ENCODE measurements at places on chromosomes 11 and 22.

DNA sequence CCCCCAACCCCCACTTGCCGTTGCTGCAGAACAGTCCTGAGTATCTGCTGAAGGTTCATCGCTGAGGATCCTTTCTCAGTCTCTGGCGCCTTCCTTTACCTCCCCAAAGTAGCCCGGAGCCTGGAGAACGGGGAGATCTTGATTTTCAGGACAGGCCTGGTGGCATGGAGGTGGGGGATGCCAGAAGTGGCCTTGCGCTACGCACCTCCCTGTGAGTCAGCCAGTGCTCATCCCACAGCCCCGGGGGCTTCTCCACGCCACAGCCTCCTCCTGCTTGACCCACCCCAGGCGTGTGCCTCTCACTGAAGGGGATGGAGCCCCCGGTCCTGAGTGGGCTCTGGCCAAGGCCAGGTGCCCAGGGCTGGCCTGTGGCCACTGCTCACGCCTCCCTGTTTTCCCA is 339.6 kb downstream of the TBC1D22A start:
- no peak for DNase-seq

DNA sequence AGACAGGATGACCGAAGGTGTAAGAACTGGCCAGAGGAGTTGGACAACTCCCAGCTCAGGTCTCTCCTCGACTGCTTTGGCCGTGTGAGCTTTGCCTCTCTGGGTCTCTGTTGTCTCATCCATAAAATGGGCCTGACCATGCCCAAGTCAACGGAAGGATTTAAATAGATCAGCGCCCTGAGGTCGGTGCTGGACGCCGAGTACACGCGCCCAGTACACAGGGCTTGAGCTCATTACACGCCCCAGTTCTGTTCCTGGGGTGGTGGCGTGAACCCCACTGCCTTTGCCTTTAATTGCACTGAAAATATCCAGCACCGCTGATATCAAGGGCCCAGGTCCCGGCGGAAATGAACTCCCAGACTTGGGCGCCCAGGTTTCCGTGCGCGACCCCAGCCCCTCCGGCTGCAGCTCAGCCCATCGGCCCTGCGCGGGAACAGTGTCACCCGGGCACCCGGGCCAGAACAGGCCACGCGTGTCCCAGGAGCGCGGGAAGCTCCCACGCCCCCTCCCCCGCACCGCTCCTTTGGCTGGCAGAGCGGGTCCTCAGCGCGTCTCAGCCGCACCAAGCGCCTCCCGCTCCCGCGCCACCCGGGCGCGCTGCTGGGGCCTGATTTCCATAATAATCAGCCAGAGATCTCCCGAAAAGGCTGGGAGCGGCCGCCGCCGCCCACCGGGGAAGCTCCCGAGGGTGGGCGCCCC is 42.2 kb downstream of the CYTH4 start:
- DNase-seq: no peak

DNA sequence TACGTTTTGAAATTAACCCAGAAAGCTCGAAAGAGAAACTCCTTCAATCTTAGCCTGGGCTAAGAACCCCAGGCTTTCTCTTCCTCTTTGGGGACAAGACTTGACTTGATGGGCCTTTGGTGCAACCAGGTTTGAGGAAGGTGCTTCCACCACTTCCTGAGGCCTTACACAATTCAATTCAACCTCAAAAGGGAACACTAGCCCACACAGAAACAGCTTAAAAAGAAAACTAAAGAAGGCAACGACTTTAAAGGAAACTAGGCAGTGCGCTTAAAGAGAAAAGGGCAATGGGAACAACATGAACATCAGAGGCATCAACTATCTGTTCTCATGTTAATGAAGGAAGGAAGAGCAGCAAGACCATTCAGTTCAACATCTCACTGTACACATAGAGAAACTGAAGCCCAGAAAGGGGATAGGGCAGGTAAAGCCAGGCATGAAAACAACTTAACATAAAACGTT is 24.8 kb downstream of the PAK1 start:
- no peak for DNase-seq

- DNase-seq: no peak
These were observed 66.7 kb downstream of the SIK2 start for GRCh38 chr11:111668980-111669379.

DNA sequence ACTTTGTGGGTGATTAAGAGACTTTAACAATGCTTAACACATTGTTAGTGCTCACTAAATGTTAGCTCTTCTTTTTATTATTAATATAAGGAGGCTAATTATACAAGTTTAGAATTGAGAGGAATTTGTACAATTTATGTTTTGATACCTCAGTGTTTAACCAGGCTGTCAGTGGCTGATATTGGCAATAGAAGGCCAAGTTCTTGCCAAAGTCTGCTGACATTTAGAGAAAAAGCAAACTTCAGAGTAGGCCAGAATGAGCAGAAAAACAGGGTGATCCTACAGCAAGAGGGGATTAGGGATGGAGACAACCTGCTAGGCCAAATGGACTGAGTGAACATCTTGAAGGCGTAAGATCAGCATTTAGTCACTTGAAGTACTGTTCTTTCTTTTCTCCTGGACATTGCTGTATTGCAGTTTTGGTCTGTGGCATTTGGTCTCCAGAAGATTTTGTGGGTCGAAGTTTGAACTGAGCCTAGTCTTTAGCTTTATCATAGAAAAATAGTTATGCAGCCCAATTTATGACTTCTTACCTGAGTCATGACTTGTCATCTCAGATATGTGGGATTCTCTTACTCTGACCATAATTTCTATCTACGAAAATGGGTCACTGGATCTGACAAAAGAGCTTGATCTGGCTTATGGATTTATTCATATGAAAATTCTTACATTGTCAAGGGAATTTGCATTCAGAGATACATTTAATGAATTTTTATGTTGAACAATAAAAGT is 9.0 kb downstream of the TRIM44 start:
- no peak for DNase-seq

GRCh38 chr22:45262931-45263462 is 21.8 kb upstream of the UPK3A start:
- DNase-seq: no peak

- no peak for DNase-seq
These were observed 18.6 kb upstream of the CHORDC1 start for GRCh38 chr11:90241414-90241813.

- no peak for DNase-seq
These were observed 23.1 kb downstream of the CD6 start for GRCh38 chr11:60994541-60995080.

DNA sequence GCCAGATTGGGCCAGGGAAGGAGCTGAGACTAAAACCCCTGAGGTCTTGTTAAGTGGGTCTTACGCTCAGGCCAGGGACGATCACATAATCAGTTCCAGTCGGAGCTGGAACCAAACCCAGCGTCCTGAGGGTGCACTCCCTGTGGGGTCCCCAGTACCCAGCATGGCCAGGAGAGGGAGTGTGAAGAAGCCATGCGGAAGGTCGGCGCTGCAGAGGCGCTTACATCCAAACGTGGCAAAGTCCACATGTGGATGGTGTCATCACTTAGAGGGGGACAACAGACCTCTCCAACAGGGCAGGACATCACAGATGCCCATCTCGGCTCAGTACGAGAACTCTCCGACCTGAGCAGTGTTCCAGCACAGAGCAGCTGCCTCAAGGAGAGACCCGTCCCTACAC is 8.3 kb downstream of the ATP5MGL start:
- DNase-seq: no peak

- DNase-seq: peak; percentile 63
These were observed 16.1 kb upstream of the APOA1 start for GRCh38 chr11:116853461-116854073.

DNA sequence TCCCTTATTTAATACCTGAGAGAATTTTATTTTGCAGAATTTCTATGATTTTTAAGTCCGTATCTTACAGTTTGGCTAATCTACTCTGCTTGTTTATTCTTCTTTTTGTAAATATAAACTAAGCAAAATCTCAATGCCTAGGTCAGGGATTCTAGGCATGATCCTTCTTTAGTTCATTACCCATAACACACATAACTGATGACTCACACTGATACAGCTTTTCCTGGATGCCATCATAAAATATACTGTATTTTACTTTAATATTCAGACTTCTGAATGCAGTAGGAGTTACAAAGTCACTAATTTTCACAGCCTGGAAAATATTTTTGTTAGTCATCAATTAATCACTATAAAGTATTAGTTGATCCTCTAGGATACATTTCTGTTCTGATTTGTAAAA is 898.2 kb upstream of the RAG2 start:
- DNase-seq: no peak

DNA sequence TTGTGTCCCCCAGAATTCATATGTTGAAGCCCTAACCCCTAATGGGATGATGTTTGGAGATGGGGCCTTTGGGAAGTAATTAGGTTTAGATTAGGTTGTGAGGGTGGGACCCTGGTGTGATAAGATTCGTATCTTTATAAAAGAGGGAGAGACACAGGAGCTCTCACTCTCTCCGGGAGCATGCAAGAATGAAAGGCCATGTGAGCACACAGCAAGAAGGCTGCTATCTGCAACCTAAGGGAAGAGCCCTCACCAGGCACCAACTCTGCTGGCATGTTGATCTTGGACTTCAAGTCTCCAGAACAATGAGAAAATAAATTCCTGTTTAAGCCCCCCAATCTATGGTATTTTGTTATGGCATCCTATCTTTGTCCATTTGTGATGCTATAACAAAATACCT is 97.3 kb downstream of the ELP4 start:
- no peak for DNase-seq

GRCh38 chr22:36145881-36146280 is 14.7 kb downstream of the APOL3 start:
- DNase-seq: no peak

DNA sequence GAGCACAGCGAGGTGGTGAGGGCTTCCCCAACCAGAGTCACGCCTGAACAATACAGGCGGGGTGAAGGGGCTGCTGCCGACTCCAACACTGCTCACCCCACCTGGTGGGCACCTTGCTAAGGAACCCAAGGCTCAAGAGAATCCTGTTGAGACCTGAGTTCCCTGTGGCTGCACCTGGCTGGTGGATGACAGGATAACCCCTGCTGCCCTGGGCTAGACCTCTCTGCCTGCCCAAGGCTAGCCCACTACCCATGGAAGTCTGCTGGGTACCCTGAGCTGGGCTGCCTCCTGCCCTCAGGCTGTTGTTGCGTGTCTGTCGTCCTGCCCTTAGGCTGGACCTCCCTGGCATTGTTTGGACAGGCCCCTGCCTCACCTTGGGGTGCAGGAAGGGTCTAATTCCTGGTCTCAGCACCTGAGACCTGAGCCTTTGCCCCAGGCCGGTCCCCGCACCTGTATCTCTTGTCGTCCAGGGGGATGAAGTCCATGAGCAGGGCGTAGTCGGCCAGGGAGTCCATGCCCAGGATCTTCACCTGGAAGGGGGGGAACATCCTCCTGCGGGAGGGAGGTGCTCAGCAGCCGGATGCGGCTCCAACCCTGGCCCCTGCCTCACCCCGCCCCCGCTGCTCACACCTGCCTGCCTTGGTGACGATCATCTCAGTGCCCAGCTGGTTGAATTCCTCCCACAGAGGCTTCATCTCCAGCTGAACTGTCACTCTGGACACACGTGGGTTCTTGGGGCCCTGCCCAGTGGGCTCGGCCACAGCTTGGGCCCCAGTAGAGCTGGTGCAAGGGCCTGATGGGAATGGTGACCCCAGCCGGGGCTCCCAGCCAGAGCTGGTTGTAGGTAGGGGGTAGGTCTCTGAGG is 4.9 kb upstream of the NUDT8 start:
- DNase-seq: no peak

GRCh38 chr11:74007691-74008372 is 1.1 kb downstream of the UCP3 start:
- no peak for DNase-seq

GRCh38 chr11:122074022-122074421 is 42.0 kb downstream of the BLID start:
- DNase-seq: no peak

GRCh38 chr11:27467181-27467913 is 5.2 kb downstream of the LGR4 start:
- no peak for DNase-seq

DNA sequence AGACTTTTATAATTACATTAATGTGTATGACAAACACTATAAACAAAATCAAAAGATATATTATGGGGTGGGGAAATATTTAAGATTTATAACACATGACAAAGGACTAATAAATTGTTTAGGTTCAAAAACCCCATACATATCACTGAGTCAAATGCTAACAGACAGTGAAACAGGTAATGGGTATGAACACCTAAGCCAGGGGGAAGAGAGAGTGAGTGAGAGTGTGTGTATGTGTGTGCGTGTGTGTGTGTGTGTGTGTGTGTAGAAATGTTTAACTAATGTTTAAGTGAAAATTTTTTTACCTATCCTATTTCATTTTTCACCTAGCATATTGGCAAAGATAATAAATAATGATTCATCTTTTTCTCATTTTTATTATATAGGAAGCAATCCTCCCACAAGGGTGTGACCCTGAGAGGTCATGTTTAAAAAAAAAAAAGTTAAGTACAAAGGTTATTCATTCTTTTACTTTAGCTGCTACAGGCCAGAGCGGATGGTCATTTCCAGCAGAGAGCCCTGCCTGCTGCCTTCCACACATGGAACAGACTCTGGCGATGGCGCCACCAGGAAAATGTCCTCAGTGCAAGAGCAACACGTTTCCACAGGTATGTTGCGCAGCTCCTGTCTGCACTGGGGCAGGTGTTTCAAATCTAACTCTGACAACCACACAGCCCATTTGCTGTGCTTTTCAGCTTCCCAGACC is 72.9 kb downstream of the PISD start:
- DNase-seq: no peak

- DNase-seq: no peak
These were observed 7.8 kb downstream of the OTUB1 start for GRCh38 chr11:63993993-63994392.

DNA sequence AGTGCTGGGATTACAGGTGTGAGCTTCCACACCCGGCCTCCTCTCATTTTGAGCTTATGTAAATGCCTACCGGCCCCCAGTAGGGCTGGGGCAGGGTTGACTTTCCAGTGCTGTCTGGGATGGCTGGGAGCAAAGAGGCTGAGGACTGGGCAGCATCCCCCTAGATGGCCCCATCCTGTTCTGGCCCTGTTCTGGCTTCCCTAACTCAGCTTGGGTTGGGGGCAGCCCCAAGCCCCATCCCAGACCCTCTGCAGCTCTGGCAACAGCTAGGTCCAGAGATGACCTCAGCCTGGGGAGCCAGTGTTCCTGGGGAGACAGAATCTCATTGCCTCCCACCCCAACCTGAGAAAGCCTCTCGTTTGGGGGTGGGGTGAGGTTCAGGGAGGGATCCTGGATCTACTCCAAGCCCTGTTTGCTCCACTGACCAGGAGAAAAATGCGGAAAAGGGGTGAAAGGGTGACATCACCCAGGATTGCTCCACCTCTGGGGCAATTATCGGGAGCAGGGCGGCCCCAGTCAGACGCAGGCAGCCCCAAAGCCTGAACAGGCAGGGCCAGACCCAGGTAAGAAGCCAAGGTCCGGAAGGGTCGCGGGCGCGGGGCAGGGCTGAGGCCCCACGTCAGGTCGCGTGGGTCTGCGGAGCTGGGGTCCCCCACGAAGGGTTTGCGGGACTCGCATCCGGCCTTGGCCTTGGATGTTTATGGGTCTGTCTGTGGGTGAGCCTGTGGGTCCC is at the start of gene PNPLA2:
Gene PNPLA2, plus strand, starts transcription at position 519 of the 733 bp plus-strand sequence. CDS start 805 bp downstream, outside the sequence.
- DNase-seq: no peak

GRCh38 chr11:3840004-3840869 is 522 bp downstream of the RHOG start:
- peak; percentile 35 for DNase-seq

GRCh38 chr11:394034-394857 is at the start of gene PKP3:
PKP3 (plus strand) TSS chr11:394209; CDS start chr11:394293, 84 bp downstream.
- no peak for DNase-seq

- no peak for DNase-seq
These were observed 109.5 kb downstream of the TEAD1 start for GRCh38 chr11:12783765-12784164.
